ENCODE measurements at places on chromosomes 3 and 15.
A peak's percentile ranks its signal among the peaks of the same experiment; 100 is the strongest.

DNA sequence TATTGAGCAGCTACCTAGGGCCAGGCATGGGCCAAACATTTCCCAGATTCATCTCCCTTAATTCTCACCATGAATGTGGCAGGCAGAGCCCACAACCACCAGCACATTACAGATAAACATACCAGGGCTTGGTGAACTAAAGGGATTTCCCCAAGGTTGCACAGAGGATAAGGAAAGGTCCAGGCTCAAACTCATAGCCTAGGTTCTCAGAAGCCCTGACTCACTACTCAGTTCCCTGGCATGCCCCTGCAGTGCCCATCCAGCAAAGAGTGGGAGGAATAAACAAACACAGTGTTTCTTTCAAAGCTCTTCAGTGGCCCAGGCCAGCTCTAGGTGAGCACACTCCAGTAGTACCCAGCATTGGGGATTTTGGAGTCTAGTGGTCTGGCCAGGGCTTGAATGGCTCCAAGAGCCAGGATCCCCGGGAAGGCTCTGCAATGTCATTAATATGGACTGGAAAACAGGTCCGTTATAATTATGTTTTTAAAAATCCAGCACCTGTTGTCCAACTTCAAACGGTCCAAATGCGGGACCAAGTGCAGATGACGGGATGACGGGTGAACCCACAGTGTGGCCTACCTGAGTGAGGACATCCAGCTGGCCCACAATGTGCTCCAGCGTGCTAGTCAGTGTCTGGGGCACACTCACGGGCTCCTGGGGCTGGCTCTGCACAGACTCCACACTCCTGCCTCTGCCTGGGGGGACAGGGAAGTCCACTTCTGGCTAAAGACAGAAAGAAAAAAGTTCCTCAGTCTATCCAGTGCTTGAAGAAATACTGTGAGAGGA, 39.8 kb upstream of the DUSP7 start:
- no peak for DNase-seq

DNA sequence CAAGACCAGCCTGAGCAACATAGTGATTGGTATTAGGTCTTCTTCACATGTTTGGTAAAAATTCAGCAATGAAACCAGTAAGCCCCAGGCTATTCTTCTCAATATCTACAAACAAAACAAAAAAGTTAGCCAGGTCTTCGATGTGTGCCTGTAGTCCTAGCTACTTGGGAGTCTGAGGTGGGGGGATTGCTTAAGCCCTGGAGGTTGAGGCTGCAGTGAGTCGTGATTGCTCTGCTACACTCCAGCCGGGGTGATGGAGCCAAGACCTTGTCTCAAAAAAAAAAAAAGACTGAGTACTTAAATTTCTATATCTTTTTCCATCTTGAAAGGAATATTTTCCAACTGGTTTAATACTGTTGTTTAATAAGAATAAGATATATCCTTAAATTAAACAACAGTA, 106.8 kb downstream of the MBNL1 start:
- DNase-seq, result no peak

- peak; percentile 17 for DNase-seq
These were observed 25.9 kb downstream of the SNX33 start for GRCh38 chr15:75673426-75674235.

DNA sequence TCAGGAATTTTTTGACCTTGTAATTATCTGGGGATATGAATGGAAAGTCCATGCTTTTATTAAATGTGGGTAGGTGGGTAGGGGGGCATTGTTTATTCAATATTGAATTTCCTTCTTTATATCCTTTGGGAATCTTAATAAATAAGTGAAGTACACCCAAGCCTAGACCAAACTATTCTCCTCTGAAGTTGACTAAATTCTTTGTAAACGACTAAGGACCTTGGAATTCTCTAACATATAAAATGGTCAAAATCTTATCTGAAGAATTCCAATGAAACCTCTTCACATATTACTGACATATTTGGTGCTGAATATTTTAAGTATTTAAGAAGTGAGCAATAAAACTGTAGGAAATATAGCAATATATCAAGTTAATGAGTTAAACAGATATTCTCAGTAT, 1432.1 kb upstream of the GBE1 start:
- no peak for DNase-seq

DNA sequence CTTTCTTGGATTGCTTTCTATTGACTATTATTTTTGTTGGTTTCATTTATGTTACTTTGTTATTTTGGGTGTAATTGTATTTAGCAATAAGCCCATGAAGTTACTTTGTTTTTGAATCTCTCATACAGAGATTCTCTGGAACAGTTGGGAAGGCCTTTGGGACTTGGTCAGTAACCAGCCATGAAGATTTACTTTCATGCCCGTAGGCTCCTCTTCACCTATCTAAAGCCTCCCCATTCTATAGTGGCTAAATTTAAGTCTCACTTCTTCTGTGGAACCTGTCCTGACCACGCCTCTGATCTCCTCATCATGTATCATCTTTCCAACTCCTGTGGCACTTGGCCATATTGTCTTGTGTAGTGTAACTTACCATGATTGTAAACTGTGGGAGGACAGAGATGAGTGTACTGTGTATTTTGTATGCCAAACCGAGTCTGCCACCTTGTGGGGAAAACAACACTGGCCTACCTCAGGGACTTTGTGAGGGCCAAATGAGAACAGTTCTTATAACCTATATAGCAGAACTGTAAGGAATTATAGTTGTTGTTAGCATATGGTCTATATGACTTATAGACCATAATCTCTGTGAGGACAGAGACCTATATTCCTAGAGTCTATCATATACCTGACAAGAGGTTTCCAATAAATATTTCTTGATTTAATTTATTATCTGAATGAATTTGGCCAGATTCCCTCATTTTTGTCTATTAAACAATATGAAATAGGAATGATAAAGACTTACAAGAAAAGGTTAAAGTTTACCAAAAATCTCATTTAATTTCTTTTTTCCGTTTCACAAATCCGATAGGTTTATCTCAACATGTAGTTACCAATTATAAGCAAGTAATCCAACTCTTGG, 75.0 kb downstream of the STARD9 start:
- DNase-seq, result peak; percentile 6

GRCh38 chr15:81286621-81287121, 37.3 kb downstream of the STARD5 start:
- DNase-seq, result no peak

DNA sequence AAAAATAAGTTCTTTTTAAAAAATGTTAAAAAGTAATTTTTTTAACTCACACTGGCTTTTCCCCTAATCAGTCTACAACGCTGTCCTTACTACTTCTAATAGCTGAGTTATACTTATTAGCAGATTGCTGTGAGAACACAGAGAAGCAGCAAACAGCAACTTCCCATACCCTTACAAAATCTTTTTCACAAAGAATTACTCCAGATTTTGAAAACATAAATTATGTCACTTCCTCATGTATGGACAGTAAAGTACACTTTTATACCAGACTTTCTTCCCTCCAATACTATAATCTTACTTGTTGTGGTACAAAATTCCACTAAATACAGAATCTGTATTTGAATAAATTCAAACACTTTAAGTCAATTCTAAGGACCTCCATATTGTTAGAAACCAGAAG, 2.1 kb downstream of the PHC3 start:
- DNase-seq, result no peak

DNA sequence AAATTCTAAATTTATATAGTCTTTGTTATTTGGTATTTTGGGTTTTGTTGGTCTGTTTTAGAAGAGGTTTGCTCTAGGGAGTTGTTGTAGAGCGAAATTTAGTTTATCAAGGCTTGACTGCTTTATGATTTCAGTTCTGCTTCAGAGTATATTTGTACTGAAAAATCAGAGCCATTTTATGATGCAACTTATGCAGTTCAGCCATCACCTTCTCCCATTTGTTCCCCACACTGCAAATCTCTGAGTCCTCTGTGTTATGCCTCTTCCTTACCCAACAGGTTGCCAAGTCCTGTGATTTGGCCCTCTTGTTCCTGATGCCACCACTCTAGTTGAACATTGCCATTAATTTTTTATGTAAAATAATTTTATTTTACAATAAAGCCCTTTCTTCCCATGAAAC, 140.4 kb downstream of the ZNF609 start:
- DNase-seq, result no peak

DNA sequence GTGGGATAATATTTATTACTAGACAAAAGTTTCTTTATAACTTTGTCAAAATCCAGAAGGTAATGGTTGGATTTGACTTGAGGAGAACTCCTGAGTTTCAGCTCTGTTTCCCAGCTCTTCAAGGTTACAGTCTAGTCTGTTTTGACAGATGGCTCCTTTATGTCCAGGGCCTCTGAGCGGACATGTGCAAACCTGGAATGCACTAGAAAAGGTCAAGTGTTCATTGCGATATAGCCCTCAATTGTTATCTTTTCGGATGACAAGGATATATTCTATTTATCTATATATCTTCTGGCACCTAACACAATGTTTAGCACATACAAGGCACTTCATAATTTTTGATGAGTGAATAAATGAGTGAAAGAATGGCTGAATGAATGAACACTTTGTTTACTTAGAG, 513.2 kb upstream of the GOLIM4 start:
- DNase-seq, result no peak

- DNase-seq, result no peak
These were observed 53.9 kb upstream of the ATOSA start for GRCh38 chr15:52733088-52733487.

GRCh38 chr3:120177151-120177550, 82.9 kb upstream of the GSK3B start:
- DNase-seq, result peak; percentile 40

DNA sequence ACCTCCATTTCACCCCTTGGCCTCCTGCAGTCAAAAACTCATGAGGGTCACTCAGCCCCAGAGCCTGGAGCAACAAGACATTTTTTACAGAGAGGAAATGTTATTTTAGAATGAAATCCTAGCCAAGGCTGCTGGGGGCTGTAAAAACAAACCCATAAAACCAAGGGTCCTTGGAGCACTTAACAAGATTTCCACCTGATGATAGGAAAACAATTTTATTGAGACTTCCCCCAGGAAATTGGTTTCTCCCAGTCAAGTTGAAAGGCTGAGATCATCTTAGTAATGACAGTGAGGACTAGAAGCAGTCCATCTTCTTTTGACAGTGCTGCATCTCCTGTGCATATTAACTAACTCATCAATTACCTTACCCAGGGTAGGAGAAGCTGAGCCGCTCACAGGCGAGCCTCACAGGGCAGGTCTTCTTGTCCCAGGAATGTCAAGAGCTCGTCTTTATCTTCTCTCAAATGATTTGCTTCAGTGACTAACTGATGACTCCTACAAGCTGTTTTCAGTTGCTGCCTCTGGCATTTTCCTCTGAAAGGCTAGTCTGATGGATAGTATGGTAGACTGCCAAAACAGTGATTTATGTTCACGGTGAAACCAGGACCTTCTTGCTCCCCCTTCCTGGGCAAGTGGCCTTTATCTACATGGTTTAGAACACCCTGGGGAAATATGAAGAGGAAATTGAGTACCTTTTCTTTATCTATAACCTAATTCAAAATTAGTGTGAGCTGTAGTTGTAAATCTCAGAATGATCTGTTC, 34.6 kb upstream of the AEN start:
- DNase-seq, result no peak

DNA sequence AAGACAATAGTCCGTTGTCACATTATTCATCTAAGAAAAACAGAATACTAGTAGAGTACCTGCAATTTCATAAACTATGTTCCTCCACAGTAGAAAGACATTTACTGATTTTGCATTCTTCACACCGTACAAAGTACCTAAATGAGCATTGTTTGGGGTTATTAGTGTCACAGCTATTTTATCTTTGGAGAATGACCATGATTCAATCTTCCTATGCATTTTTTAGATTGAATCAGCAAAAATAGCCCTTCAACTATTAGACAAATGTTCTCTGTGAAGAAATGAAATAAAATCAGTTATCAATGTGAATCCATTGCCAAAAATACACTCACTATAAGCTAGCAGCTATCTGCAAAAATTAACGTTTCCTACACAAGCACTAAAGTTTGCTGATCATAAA, 176.6 kb downstream of the PLCH1 start:
- no peak for DNase-seq

DNA sequence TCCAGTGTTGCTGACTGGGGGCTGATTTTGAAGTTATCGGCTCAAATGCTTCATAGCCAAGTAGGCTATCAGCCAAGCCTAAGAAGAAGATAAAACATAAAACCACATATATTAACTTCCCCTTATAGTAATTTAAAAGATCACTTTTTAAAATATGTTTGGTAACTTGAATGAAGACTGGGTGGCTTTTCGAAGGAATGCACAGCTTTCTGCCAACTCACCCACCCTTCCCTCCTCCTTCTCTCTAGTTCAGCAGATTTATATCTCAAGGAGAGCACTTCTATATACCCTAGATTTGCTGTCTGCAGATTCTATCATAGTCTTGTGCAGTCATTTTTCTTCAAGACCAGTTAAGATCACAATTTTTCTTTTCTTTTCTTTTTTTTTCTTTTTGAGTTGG, 189.4 kb upstream of the CHRM5 start:
- no peak for DNase-seq

GRCh38 chr15:98009971-98010370, 49.5 kb downstream of the ARRDC4 start:
- no peak for DNase-seq

- DNase-seq, result no peak
These were observed 125.8 kb upstream of the ZNF385D start for GRCh38 chr3:21876782-21877181.

GRCh38 chr15:91694131-91694830, 159.2 kb upstream of the SLCO3A1 start:
- no peak for DNase-seq

- peak; percentile 17 for DNase-seq
These were observed 7.0 kb upstream of the RNF111 start for GRCh38 chr15:58980351-58980939.

DNA sequence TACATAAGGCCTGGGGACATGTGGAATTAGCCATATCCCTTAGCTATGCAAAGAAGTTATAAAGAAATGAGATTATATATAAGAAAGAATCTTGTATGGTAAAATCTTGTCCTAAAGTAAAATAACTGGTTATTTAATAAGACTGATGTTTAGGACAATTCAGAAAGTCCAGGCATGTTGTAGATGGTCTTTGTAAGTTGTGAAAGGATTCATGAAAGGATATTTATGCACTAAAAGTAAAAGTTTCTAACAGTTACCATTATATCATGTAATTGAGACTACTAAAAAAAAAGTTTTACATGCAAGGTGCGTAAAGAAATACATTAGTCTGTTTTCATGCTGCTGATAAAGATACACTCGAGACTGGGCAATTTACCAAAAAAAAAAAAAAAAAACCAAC, 146.3 kb downstream of the FMN1 start:
- no peak for DNase-seq

DNA sequence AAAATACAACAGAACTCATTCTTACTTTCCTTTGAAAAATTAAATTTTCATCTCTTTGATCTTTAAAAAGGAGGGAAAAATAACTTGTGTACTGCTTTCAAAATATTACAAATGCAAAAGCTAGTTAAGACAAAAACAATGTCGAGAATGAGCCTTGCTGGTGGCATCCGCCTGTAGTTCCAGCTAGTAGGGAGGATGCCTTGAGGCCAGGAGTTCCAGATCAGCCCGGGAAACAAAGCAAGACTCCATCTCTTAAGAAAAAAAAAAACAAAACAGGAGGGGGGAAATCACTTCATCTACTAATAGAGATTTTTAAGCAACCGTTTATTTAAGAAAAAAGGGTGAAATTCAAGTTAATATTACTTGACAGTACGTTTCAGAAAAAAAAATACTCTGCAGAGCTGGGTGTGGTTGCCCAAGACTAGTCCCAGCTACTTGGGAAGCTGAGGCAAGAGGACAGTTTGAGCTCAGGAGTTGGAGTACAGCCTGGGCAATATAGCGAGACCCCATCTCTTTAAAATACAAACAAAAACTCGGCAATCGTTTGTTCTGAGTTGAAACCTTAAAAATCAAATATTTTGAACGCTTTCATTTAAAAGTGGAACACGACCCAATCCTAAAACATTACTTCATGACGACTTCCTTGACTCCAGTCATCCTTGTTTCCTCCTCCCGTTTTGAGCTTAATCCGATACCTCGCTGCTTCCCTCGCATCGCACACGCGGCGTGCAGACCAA, 1.2 kb downstream of the KPNA1 start:
- DNase-seq, result no peak

Data from NCI-H1092 treated with DMSO at 0.1 percent for 48 hours (cell line).